ENCODE measurements at places on chromosomes 12 and 14.

DNA sequence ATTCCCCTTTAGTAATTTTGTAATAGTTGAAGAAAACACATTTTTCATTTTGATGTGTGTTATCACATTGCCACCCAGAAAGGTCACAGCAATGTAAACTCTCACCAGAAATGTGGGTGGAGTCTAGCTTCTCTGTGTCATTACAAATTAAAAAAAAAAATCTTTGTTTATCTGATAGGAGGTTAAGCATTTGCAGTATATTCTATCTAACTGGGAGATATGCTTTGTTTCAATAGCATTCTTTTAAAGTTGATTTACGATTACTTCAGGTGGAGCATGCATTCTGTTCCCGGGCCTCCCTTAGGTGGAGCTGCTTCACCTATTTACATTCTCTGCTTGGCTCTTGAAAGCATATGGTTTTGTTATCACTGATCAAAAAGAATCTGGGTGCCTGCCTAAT, 7.8 kb downstream of the ADIPOR2 start:
- no peak for DNase-seq

- no peak for DNase-seq
Measured at GRCh38 chr12:120292411-120292660, 633 bp upstream of the RNU4-2 start.

DNA sequence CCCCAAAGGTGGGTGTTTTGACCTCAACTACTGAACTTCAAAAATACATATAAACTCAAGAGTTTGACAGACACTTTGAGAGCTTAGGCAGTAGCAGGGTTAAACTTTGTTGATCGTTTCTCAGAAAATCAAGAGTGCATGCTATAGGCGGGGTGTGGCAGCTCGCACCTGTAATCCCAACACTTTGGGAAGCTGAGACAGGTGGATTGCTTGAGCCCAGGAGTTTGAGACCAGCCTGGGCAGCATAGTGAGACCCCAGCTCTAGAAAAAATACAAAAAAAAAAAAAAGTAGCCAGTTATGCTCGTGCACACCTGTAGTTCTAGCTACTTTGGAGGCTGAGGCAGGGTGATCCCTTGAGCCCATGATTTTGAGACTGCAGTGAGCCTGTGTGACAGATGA, 12.3 kb downstream of the NANOG start:
- no peak for DNase-seq

- no peak for DNase-seq
Measured at GRCh38 chr12:34107781-34108404, 85.6 kb downstream of the ALG10 start.

All from activated CD8-positive, alpha-beta memory T cell treated with anti-CD3 and anti-CD28 coated beads, Interleukin-2, amount 50 U/mL, for 48 hours (primary cell).